ENCODE measurements at places on chromosomes 3 and 15.
A peak's percentile ranks its signal among the peaks of the same experiment; 100 is the strongest.

DNA sequence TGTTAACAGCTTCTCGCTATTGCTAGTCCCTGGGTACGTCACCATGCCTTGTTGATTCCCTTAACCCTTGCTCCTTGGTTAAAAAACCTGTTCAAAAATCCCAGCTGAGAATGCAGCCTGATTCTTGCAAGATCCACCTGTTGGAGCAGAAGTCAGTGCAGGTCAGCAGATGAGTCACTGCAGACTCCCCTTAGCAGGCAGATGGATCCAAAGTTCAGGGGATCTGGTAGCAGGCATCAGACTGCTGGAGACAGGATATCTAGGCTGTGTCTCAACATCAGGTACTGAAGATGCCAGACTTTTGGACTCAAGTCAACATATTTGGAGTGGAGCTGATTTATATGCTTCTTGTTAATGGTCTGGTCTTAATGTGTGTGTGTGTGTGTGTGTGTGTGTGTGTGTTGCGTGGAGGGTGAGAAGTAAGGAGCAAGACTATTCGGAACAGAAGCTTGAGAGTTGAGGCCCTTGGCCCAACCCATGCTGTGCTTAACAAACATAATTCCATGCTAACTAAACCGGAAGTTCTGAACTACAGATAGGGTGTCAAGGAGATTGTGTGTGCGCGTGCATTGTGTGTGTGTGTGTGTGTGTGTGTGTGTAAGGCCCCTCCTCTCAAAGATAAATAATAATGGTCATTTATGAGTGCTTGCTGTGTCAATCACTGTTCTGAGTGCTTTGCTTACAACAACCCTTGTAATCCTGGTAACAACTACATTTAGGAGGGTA lies 1.0 kb upstream of the C3orf52 start:
- no peak for DNase-seq

DNA sequence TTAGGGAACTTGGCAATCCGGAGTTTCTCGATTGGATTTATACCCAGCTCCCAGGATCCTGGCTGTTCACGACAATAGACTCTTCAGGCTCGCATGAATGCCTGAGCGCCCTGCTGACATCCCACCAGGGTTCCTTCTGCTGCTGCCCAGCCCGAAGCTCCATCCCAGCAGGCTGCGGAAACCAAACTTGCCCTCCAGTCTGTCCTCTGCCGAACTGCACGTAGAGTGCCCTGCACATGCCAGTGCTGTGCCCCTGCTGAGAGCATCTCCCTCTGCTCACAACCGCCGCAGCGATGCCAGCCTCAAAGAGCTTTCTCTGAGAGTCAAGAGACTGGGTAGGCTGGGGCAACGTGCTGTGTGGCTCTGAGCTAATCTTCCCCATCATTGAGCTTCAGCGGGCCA lies 6.9 kb downstream of the ADAMTS7 start:
- DNase-seq = no peak

DNA sequence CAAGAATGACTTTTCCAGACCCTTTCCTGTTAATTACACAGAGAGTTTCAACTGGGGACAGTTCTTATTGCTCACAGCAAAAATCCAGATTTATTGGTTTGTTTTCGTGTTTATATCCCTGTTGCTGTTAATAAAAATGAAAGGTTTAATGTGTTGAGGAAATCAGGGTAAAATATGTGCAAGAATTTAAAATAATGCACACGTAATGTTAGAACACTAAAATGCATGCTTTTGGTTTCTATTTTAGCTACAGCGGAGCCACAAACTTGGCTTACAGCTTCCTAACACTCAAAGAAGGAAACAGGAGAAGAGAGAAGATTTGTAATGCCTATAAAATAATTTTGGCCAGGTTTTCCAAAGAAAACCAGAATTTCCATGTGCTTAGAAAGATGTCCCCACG lies 62.7 kb downstream of the CASR start:
- DNase-seq = peak; percentile 9

DNA sequence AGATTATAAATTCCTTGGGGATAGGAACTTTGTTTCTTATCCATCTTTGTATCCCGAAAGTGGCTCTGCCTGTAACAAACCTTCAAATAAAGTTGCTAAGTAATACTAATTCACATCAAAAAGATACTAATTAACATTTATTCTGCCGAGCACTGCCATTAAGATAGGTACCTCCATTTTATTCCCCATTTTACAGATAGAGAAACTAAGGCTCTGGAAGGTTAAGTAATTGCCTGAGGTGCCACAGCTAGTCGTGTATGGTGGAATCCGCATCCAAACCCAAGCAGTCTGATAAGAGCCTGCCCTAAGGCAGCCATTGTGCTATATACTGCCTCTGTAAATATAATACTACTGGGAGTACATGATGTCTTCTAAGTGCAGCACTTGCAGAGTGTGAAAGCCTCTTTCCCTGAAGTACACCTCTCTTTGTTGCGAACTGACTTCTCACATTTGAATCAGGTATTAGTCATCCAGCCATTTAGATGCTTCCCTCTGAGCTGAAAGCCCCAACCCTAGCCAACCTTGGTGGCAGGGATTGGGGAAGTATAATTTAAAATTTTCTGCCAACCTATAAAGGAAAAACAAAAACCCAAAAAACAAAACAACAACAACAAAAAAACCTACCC lies 78.5 kb upstream of the CHD2 start:
- DNase-seq = no peak

- DNase-seq = no peak
Observed at GRCh38 chr15:39447881-39448280, 133.0 kb upstream of the THBS1 start.

GRCh38 chr3:52407779-52408178 lies 37.1 kb downstream of the SEMA3G start:
- DNase-seq = no peak

- no peak for DNase-seq
Observed at GRCh38 chr15:38560456-38560926, 4.1 kb downstream of the RASGRP1 start.

DNA sequence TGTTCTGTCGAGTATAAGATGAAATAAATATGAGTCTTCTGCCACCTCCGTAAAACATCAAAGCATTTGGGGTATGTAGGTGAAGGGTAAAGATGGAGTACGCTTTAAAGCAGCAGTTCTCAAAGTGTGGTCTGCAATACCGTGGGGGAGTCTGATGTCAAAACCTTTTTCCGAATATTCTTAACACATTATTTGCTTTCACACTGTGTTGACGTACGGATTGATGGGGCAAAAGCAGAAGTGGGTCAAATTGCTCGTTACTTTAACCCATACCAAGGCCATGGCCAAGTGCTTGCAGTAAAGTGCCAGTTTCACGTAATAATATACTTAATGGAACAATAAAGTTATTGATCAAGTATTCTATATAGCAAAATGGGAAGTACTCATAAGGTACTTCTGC lies 36.3 kb downstream of the PAK2 start:
- DNase-seq = no peak

DNA sequence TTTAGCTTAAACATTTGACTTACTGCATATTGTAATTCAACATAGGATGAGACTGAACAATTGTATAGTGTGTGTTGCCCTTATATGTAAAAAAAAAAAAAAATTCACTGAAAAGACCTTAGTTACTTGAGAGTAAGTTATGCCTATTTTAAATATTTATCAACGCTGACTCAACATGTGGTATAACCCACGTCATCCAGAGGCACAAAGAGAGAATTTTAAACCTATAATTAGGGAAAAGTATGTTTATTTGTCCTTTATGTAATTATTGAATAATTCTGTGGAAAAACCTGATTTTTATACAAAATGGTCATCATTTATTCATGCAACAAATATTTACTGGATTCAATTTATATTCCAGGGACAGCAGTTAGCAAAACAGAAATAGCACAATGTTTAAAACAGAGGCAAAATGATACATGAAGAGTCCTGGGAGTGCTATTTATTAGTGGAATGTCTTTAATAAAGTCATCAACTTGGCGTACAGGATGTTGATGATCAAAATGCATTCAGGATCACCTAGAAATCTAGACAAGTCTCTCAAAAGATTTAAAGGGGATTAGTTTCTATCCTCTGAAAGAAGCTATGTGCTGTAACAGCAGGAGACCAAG lies 223.7 kb downstream of the PCCB start:
- DNase-seq = no peak

GRCh38 chr3:6807967-6808588 lies 52.8 kb upstream of the GRM7 start:
- DNase-seq = no peak

DNA sequence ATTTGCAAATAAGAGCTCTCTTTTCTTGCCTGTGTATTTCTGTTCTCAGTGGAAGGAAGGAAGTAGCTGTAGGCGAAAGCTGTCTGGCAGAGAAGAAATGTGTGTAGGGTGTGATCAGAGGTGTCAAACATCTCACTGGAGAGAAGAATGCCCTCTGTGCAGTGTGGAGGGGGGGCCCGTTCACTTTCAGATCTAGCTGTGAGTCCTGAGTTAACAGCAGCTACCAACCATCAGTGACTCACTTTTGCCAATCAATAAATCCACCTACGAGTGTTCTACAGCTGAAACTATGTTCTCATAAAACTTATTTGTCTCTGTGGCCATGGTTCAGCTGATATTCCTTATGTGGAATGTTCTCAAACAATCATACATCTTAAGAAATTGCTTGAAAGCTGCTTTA lies 103.7 kb downstream of the FRMD4B start:
- no peak for DNase-seq

- DNase-seq = no peak
Observed at GRCh38 chr15:68405378-68406250, 26.3 kb downstream of the ITGA11 start.

- DNase-seq = no peak
Observed at GRCh38 chr3:72244396-72244795, 459.4 kb upstream of the PROK2 start.

DNA sequence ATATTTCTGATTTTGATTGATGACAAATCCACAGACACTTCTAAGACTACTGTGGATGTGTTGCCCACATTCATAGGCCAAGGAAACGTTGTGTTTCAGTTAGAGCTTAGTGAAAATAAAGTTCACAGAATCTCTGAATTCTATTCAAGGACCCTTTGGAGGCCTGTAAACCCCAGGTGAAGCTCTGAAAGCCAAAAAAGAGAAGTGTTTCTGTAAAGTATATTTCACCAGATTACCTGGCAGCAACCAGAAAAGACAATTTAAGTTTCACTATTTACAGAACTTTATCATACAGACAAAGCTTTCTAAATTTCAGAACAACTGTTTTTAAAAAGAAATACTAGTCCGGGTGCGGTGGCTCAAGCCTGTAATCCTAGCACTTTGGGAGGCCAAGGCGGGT lies 2.6 kb downstream of the CLPX start:
- no peak for DNase-seq

DNA sequence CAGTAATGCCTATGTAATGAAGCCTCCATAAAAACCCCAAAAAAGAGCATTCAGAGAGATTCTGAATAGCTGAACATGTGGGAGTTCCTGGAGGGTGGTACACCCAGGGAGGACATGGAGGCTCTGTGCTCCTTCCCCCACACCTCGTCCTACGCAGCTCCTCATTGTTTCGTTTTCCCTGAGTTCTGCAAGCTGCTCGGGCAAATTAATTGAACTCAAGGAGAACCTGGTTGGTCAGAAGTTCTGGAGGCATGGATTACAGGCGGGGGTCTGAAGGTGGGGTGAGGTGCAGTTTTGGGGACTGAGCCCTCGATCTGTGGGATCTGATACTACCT lies 142.2 kb downstream of the MYO9A start:
- DNase-seq = no peak

- peak; percentile 70 for DNase-seq
Observed at GRCh38 chr15:32659340-32660155, 18.0 kb downstream of the SCG5 start.

- no peak for DNase-seq
Observed at GRCh38 chr15:71231758-71232157, 116.5 kb downstream of the THSD4 start.

DNA sequence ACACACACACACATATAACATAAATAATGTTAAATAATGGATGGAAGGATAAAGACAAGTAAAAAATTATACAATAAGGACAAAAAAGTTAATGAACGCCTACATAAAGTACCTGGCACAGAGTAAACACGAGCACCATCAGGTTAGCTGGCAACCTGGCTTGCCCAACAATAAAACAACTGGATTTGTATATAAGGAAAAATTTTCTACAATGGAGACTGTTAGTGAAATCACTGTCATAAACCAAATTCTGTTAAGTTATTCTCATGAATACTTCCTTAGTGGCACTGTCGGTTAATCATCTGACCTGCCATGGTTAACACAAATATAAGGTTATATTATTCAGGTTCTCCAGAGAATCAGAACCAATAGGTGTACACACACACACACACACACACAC lies 54.8 kb downstream of the DPH6 start:
- no peak for DNase-seq

GRCh38 chr3:78972617-78973301 lies 795.0 kb downstream of the ROBO1 start:
- no peak for DNase-seq

- no peak for DNase-seq
Observed at GRCh38 chr15:22231603-22232002, 151.3 kb downstream of the OR4M2 start.

GRCh38 chr3:19226479-19226878 lies 78.2 kb downstream of the KCNH8 start:
- no peak for DNase-seq

GRCh38 chr3:156610154-156610553 lies 55.2 kb upstream of the SSR3 start:
- no peak for DNase-seq

GRCh38 chr15:79991826-79992225 lies 20.8 kb upstream of the BCL2A1 start:
- DNase-seq = no peak

DNA sequence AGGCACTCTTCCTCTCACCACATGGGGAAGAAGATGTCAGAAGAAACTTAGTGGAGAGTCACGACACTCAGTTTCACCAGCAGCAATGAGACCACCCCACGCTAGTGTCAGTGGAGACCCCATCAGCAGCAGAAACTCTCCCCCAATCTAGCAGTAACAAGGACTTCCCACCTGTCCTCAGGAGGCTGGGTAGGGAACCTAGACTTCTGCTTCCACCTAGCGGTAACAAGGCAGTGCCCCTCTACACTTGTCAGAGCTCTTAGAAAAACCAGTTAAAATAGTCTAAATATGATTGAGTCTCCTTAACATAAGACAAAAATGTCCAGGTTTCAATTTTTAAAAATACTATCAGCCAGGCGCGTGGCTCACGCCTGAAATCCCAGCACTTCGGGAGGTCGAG lies 57.3 kb downstream of the TRAT1 start:
- no peak for DNase-seq

DNA sequence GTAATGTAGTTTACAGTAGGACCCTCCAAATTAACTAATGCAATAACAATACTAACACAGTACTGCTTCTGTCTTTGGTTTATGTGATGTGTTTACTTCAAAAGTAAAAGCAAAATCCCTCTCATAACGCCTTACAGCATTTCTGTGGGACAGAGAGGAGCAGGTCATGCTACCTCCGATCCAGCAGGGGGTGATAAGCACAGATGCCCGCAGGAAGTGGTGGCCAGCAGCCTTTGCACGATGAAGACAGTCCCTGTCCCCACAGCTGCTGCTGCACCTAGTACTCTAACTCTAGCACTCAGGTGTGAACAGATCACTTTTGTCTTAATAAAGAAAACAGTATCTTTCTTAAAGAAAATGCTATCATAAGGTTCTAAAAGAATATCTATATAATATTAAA lies 38.3 kb downstream of the ANO10 start:
- no peak for DNase-seq
